ENCODE measurements at places on chromosomes 12 and 14.

- no peak for DNase-seq
Observed at GRCh38 chr12:3994500-3994899, 121.3 kb upstream of the PARP11 start.

- peak; percentile 57 for DNase-seq
Observed at GRCh38 chr14:50335989-50336824, 24.1 kb downstream of the DMAC2L start.

DNA sequence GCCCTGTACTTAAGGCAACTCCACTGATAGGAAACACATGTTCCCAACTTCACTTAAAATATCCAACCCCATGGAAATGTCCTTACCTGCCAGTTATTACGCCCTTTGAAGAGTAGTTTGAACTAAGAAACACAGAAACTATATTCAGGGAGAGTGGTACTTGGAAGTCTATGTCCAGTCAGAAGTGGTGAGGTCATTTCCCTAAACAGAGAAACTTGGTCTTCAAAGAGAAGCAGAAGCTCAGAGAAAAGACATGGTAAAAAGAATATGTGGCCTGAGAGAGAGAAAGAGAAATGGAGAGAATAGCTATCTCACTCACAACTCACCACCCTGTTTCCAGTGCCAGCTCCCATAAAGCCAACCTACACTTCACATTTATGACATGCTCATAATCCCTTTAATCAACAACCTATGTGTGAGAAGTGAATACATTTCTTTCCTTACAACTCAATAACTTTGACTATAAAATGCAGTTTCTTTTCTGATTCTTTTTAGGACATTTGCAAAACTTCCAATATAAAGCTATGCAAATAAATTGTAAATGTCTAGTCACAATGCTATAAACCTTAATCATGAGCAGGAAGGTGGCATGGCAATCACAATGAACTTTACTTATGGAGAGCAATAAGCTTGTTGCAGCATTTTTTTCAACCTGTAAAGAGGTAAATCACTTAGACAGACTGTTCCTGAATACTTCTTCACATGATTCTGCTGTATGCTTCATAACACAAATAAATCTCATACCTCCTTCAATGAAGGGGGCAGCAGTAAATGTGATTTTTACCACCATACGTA is 67.1 kb downstream of the CPNE8 start:
- DNase-seq = no peak

- DNase-seq = no peak
Observed at GRCh38 chr12:48954841-48955501, 2.3 kb downstream of the ARF3 start.

GRCh38 chr12:8780389-8780788 is 42.0 kb upstream of the A2ML1 start:
- DNase-seq = no peak
